Left lung (tissue), 14 donors: ENCODE measurements at places on chromosomes 1 and 21. TPM values are rescaled to one million over a fixed set of nuclear protein-coding genes. Genes with fewer than 3 reads are reported as not detected.

- peak; percentile 27 for DNase-seq
Measured at GRCh38 chr1:164836614-164837018, 277.6 kb downstream of the PBX1 start.

SYPL2 gene
- polyA plus RNA-seq: 0.37 TPM

DNA sequence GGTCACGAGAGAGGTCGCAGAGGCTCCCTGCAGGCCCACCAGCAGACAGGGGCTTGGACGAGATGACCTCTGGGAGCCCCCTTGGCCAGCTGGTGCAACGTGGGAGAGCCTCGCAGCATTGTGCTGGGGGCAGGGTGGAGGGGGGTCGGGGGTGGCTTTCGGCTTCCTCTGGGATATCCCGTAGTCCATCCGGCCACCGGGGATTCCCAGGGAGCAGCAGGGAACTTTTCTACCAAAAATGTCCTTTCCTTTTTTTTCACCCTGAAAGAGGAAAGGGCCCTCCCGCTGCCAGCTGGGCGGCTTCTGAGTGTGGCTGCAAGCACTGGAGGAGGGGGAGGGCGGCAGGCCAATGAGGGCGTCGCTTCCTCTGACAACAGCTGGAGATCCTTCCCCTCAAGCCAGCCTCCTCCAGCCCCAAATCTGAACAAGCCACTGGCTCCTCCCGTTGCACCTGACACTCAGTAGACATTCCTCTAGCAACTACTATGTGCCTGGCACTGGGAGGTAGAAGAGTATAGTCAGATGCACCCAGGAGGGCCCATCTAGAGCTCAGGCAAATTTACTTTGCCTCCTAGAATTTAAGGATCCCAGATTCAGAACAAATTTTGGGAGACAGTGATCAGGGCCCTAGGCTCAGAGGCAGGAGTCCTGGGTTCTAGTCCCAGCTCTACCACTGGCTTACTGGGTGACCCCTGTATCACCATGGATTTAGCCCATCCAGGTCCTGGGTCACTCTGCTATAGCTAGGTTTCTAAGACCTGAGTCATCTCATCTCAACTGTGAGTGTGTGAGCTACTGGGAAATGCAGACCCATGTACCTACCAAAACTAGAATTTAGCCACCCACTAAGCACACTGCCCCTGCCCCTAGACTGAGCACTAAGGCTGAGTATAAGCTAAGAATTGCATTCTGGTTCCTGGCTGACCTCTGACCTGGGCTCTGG is 2.7 kb downstream of the MOB3C start:
- DNase-seq: peak; percentile 92

TRABD2B gene
- 3.2 TPM for polyA plus RNA-seq

- DNase-seq: no peak
Measured at GRCh38 chr21:44761747-44762208, 39.8 kb downstream of the UBE2G2 start.

DNA sequence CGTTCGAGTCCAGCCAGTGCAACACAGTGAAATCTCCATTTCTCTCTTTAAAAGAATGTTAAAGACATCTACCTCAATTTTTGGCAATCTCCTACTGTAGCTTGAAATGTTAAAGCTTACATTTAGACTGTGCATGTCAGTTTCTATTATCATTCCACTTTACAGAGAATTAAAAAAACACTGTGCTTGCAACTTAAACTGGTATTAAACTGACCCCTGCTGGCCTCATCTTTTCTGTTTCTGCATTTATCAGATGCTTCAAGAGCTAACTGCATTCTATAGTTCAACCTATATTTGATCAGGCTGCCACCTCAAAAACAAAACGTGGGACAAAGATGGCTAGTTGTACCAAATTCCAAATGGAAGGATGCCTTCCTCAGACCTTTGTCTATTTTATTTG is 226.5 kb downstream of the SMYD3 start:
- DNase-seq: no peak

- DNase-seq: no peak
Measured at GRCh38 chr1:22262583-22262982, 119.7 kb upstream of the WNT4 start.

ADAMTS5 gene
- polyA plus RNA-seq: 9.4 TPM

GRCh38 chr1:221779771-221780170 is 37.9 kb upstream of the DUSP10 start:
- DNase-seq: no peak

- no peak for DNase-seq
Measured at GRCh38 chr1:198087831-198088230, 69.0 kb upstream of the NEK7 start.

IQGAP3 gene
- polyA plus RNA-seq: 14.2 TPM

DNA sequence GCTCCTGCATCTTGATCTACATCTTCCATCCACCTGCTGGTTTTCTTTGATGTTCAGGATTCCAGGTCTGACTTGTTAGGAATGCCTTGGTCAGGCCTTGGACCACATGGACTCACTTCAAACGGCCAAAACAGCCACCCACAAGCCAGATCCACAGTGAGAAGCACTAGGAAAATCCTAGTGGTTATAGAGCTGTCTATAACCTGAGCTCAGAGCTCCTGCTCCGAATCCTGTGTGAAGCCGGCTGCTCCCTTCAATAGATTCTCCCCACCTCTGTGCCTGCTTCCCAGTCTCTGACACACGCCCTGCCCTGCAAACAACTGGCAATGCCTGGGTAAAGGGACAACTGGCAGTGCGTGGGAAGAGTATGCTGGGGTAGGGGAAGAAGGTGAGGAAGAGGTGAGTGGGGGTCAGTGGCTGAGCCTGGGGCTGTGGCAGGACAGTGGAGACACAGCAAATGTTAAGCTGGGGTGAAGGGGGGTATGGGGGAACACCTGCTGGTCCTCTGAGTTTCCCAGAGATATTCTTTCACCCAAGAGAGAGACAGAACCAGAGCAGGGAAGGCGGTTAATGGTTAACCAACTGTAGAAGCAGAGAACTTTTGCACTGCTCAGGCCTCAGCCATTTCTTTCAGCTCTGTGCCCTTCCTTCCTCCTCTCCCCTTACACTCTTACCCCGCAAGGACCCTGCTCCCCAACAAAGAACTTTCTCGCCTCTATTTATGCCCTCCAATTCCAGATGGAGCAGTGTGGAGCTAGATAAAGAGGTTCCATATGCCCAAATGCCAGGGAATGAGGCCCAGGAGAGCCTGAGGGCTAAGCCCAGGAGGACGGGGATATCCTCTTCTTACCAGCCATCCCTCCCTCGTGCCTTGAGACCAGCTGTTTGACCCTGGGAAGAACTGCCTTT is 4.5 kb downstream of the PLXNA2 start:
- no peak for DNase-seq

DNA sequence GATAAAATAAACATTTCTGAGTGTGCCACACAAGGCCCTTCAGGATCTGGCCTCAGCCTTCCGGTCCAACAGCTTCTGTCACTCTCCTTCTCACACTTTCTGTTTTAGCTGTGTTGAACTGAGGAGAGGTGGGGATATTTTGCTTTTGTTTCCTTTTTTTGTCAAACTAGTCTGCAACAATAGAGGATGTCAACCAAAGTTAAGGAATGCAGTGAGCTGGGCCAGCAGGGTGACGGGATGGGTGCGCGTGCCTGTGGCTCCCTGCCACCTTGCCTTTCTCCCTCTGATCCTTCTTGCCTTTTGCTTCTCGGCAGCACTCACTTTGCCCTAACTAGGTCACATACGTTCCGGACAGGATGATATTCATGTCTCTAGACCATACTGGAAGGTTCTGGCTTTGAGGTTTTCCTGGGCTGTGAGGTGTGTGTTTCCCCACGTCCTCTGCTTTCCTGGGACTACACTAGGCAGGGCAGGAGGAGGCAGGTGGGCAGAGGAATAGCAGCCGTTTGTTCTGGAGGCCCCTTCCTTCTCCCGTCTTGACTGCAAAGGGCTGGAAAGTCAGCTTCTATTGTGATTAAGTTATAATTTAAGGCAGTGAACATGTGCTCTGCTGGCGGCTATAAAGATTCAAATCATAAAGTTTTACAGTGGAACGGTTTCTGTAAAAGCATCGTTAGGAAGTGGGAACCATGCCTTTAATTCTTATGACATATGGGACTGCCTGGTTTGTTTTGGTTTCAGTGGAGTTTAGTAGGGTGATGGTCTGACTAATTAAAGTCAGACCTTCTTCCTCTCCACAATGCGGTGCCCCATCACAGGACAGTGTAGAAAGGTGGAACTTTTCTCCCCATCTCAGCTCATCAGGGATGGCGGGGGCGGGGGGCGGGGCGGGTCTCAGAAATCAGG is 67.8 kb downstream of the RNF220 start:
- DNase-seq: no peak

DNA sequence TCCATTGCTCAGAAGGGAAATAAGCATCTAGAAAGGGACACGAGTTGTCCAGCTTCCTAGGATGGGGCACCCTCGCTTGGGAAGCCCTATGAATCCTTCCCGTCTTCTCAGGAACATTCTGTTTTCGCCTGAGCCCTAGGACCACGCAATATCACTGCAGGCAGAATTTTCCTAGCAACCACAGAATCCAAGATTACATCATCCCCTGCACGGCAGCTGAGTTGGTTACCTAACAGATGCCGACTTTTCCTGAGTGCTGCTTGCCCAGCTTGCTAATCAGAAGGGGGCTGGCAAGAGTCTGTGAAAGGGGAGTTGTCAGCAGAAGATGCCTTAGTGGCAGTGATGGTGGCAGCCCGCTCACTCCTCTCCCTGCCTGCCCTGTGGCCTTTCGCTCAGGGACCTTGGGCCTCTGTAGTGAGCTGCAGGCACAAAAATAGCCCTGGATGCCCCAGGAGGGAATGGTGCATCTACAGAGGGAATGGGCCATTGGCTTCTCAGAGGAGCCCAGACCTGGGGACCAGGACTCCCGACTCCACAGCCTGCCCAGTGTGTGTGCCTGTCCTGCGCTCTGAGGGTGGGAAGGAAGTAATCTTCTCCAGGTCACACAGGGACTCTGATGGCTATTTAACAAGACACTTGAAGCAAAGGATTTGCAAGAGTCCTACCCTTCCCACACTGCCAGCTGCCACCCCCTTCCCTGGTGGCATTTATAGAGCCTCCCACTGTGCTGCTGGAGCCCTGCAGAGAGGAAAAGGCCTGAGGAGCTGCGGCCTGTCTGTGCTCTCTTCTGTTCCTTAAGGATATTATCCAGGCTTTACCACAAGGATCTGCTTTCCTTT is 28.9 kb upstream of the CLSTN1 start:
- DNase-seq: no peak

CD2 gene
- polyA plus RNA-seq: 0.73 TPM

- no peak for DNase-seq
Measured at GRCh38 chr1:198939956-198940355, 301.1 kb downstream of the PTPRC start.

SPRR3 gene
- polyA plus RNA-seq: 0.28 TPM

DNA sequence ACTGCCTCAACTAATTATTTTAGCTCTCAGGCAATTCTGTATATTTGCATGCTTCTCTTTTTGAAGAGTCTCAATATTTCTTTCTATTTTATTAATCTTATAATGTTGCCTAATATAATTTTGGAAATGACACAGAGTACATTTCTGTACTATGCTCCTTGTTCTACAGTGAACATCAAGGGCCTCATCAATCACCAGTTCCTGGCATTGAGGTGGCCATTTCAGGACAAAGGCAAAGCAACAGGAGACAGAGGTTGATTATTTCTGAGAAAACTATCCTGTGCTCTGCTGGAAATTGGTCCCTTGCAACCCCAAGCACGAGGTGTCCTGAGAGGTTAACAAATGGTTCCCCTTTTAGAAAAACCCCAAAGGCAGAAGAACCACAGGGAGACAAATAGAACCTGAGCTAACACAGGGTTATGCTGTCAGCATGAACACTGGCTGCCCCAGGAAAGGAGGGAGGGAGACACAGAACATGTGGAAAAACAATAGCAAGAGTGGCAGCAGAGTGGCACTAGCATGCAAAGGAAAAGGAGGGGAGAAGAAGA is 63.9 kb upstream of the VAV3 start:
- DNase-seq: no peak

VAV3 gene
- polyA plus RNA-seq: 6.2 TPM

EXOSC10 gene
- polyA plus RNA-seq: 110 TPM

DNA sequence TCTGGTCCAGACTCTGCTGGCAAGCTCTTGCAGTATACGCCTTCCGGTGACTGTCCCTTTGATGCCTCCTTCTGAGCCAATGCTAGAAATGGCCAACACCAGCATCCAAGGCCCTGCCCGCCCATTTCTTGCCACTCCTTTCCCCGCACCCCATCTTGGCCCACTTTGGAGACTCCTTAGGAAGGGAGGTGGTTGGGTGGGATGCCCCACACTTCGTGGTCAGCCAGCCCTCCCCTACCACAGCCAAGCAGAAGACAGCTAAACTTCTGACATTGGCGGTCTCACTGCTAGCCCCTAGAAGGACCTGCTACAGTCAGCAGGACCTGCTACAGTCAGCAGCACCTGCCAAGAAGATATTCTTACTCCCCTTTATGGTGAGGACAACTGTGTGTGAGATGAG is 73.5 kb upstream of the CLDN14 start:
- DNase-seq: no peak

MED8 gene
- 34.7 TPM for polyA plus RNA-seq

SLAMF8 gene
- 0.28 TPM for polyA plus RNA-seq

- DNase-seq: no peak
Measured at GRCh38 chr1:206551986-206552326, 44.6 kb downstream of the RASSF5 start.

DNA sequence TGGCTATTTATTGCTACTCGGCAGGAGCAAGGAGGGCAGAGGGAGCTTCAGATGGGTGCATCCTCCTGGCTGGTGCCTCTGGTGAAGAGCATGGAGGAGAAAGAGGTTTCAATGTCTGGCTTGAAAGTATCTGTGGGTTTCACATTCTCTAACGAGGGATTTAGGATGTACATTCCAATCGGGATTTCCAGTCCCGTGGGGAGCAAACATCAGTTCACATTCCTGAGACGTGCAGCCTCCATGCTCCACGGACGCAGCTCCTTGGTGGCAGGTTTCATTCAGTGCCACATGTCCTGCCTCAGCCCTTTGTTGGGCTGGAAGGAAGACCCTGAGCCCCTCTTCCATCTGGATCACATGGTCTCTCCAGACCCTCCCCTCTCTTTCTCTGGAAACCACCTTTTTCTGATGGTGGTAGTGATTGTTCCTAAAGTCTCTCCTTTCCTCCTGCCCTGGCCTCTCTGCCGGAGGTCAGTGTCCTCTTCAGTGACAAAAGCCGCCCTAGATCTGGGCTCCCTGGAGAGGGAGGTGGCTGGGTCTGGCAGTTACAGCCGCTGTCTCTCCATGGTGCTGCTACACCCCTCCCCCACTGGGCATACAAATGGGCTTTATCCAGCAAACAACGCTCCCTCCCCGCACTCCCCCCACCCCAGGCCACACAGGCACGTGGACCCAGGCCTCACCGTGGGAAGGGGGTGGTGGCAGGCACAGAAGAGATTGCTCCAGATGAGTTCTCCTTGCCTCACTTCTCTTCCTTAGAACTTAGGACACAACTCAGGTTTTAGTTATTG is 826 bp upstream of the CA14 start:
- DNase-seq: no peak

- no peak for DNase-seq
Measured at GRCh38 chr1:3911981-3912808, 12.1 kb upstream of the C1orf174 start.

DNA sequence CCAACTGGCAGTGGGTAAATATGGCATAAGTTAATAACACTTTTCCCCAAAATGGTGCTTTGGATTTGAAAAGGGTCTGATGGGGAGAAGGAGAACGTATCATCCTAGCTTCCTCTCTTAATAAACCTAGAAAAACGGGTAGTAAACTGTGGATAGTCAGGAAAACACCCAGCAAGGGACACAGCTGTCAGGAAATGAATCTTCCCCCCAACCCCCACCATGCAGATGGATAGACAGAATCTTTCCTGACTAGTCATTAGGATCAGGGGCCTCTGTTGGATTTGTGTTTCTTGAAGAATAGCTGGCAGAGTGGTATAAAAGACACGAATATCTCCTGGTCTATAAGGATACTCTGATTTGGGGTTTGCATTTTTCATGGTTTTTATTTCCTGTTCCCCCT is 22.5 kb upstream of the LAX1 start:
- DNase-seq: no peak

- DNase-seq: no peak
Measured at GRCh38 chr1:107840725-107841124, 124.3 kb downstream of the VAV3 start.

CHODL gene
- 3.1 TPM for polyA plus RNA-seq

AJAP1 gene
- polyA plus RNA-seq: 0.18 TPM
